ENCODE measurements at places on chromosomes 4 and X. TPM values are rescaled to one million over a fixed set of nuclear protein-coding genes. Genes with fewer than 3 reads are reported as not detected.

ARHGAP36 gene
- total RNA-seq, result not detected

PABPC1L2A gene
- not detected for total RNA-seq

PCSK1N gene
- 0.23 TPM for total RNA-seq

HPGDS gene
- total RNA-seq, result 0.10 TPM

COX7B2 gene
- not detected for total RNA-seq

GRCh38 chr4:16264798-16265197, 38.5 kb upstream of the TAPT1 start:
- no peak for DNase-seq

GRCh38 chr4:83516042-83516772, 19.7 kb upstream of the GPAT3 start:
- DNase-seq, result no peak

GRCh38 chr4:117134386-117134785, 49.0 kb upstream of the TRAM1L1 start:
- no peak for DNase-seq

DNA sequence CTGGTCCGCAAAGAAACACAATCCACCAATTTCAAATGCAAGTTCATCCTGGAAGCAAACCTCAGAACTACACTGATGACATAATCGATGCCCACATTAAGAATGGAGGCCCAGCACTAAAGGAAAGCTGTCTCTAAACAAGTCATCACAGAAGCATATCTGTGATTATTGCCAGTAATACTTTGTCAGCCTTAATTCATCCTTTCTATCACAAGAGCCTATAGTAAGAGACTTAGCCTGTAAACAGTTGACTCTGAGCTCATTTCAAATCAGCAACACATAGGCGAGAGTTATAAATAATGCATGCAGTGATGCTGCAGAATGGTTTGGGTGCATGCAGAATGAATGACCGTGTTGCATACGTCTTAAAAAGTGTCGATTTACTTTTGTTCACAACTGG, 105.9 kb upstream of the ZFP42 start:
- DNase-seq, result no peak

DNA sequence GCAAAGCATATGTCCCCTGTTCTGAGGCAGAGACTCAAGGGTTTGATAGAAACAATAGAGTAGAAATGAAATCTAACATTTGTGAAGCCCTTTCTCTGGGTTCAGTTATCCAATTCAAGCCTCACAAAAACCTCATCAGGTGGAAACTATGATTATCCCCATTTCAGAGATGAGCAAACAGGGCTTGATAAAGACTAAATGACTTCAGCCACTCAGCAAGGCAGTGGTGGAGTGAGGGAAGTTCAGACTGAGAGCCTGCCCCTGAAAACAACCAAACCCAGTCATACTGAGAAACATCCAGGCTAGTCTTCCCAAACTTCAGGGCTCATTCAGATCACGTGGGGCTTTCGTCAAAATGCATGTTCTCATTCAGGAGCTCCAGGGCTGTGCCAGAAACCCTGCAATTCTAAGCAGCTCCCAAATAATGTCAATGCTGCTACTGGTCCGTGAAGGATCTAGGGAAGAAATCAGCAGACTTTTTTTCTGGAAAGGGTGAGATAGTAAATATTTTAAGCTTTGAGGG, 109.6 kb upstream of the KIT start:
- DNase-seq, result no peak

GRCh38 chr4:16262188-16262587, 35.9 kb upstream of the TAPT1 start:
- no peak for DNase-seq

GRCh38 chrX:103520386-103520785, 1.1 kb upstream of the RAB40A start:
- DNase-seq, result no peak

- DNase-seq, result no peak
These were observed 61.0 kb downstream of the STX18 start for GRCh38 chr4:4480685-4481398.

DNA sequence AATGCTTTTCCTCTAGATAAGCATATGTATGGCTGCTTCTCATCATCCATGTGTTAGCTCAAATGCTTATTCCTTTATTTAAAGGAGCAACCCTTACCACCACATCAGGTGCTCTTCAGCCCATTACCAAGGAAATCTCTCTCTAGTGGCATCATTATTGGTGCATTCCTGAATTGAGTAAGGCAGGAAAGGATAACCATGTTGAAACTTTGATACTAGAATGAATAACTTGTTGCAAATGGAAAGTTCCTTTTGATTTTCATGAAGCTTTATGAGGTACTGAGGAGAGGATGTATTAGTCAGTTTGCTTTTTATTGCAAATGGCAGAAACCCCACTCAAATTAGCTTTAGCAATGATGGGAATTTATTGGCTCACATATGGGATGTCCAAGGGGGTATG, 212.3 kb upstream of the FGF13 start:
- DNase-seq, result no peak

DNA sequence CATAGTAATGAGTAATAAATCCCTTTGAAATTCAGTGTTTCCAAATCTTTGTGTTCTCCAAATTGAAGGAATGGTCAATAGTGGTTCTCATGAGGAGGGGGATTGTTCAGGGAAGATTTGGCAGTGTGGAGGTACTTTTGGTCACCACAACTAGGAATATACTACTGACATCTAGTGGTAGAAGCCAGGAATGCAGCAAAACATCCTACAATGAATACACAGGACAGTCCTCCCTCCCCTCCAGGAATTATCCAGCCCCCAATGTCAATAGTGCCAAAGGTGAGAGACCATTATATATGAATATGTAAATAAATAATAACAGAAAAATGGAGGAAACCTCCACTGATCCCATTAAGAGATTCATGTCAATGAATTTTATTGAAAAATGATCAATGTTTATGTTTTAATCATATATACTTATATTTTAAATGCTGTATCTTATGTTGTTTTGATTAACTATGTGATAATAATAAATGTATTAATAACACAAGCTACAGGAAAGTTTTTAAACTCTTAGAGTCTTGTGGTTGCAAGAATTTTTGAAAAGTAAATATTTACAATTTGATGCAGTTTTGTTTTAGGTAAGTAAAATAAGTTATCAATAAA, 14.4 kb upstream of the FAM9A start:
- DNase-seq, result no peak

DNA sequence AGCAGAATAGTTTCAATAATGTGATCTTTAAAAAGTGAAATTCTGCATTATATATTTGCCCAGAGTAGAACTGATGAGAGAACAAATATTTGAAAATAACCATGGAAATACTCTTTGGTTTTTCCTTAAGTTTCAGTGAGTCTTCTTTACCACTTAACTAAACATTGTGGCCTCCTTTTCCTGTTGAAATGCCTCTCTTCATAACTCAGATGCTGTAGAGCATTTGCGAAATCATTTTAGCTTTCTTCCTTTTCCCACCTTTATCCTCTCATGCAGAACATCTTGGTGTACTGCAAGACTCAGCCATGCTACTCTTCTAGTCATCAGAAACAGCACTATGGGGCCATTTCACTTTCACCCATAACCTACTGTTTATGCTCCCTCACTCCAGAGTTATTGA, 48.2 kb downstream of the CASK start:
- no peak for DNase-seq
